Inflammatory macrophage (primary cell): ENCODE measurements at places on chromosomes 7 and 10.

GRCh38 chr10:98403812-98404504 lies 11.0 kb downstream of the PYROXD2 start:
- DNase-seq: no peak

DNA sequence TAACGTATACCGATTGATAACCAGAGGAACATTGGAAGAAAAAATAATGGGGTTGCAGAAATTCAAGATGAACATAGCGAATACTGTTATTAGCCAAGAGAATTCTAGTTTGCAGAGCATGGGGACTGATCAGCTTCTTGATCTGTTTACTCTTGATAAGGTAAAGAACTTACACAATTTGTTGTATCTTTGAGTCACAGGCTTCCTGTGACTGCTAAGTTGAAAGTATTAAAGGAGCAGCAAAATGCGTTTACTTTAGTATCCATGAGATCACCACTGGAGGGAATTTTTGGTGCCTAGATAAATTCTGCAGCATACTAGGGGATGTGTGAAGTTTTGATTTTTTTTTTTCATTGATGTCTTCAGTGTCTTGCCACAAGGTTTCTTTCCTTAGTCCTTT lies 103.6 kb downstream of the BTAF1 start:
- no peak for DNase-seq

GRCh38 chr7:1914321-1914720 lies 244.2 kb downstream of the ELFN1 start:
- DNase-seq: no peak

- no peak for DNase-seq
Observed at GRCh38 chr10:132383101-132383500, 13.9 kb upstream of the PWWP2B start.
